ENCODE measurements at places on chromosomes 3 and 15. TPM values are rescaled to one million over a fixed set of nuclear protein-coding genes. Genes with fewer than 3 reads are reported as not detected.
A peak's percentile ranks its signal among the peaks of the same experiment; 100 is the strongest.

- DNase-seq = no peak
These were observed 66.5 kb upstream of the PLXND1 start for GRCh38 chr3:129673012-129673411.

DNA sequence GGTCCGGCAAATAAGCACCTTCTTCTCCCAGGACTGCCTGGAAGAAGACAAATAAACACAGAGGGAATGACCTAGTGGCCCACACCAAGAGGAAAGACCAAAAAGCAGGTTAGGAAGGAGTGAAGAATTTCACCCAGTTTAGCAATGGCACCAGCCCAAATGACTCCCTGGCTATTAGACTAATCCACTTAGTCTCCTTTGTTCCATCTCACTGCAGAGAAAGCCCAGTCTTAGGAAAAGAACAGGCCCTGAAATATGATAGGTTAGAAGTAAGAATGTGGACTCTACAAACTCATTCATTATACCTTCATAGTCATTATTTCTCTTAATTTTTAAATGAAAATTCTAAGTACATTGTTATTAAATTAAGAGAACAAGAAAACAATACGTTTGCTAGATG is 23.2 kb downstream of the SERPINI2 start:
- DNase-seq = no peak

DNA sequence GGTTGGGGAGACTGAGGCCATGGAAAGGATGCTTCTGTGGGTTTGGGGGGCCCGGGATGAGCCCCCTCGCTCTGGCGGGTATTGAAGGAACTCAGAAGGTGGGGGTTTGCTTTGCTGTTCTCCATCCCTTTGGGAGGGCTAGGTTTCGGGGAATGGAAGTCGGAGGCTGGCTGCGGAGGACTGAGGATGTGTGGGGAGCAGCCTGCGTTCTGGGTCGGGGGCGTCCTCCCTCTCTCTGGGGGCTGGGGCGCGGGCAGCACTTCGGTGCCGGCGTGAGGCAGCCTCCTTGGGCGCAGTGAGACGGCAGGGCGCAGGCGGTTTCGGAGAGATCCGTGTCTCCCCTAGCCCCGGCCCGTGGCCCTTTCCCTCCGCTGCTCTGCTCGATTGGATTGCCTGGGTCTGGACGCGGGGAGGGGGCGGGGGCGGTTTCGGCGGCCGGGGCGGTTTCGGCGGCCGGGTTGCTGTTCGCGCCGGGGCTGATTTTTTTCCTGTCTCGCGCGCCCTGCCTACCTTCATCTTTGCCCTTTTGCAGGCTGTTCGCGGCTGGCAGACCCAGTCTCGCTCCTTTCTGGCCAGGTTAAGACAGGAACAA is 1.4 kb downstream of the PTPRG start:
- DNase-seq = peak; percentile 68

DNA sequence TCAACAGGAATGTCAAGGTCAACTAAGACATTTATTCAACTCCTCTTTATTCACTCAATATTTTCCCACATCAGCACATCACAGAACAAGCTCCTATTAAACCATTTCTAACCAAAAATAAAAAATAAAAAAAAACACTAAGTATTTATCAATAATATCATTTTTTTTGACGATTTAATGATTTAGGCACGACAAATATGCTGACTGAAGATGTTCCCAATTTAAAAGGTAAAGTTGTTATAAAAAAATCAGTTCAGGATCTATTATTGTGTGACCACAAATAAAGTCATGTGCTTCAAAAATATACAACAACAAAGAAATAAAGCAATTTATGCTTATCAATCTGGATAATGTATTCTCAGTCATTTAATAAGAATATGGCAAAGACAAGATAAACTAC is 16.2 kb downstream of the DPH6 start:
- DNase-seq = no peak

- DNase-seq = no peak
These were observed 41.3 kb downstream of the MYH15 start for GRCh38 chr3:108469126-108469525.

- DNase-seq = no peak
These were observed 174.2 kb downstream of the FEZF2 start for GRCh38 chr3:62199126-62199525.

GRCh38 chr3:194769020-194769643 is 83.4 kb downstream of the FAM43A start:
- peak; percentile 96 for DNase-seq

DNA sequence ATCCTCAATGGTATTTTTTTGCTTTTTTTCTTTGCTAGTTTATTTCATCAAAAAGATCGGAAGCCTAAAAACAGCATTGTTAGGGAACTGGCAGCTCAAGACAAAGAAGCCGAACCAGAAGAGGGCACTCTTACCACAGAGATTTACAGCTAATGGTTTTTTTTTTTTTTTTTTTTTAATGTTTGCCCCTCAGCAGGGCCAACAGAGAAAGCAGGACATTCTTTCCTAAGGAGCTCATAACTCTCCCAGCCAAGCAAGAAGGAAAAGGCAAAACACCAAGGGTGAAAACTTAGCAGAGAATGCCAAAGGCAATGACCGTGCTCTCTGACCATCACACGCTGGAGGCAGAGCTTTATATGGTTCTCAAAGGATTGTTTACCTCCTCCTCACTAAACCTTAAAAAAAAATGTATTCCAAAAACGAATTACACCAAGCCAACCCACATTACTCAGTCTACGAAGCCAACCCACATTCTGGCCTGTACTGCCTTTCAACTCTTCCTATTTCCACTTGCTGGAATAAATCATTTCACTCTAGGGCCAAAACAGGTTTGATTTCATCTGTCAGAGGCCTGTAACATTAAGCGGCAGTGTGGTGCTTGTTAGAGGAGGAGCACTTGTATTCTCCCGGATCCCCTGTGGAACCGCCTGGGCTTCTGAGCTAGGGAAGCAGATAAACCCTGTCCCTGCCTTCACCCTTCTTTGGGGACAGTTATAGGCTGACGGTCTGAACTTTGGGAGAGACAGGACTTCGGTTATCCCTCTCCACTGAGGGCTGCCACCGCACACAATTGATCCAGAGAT is 35.6 kb upstream of the GYG1 start:
- DNase-seq = no peak

- DNase-seq = no peak
These were observed 32.4 kb upstream of the MTMR10 start for GRCh38 chr15:31023841-31024240.

- no peak for DNase-seq
These were observed 88.5 kb downstream of the FBLN2 start for GRCh38 chr3:13637311-13637891.

DNA sequence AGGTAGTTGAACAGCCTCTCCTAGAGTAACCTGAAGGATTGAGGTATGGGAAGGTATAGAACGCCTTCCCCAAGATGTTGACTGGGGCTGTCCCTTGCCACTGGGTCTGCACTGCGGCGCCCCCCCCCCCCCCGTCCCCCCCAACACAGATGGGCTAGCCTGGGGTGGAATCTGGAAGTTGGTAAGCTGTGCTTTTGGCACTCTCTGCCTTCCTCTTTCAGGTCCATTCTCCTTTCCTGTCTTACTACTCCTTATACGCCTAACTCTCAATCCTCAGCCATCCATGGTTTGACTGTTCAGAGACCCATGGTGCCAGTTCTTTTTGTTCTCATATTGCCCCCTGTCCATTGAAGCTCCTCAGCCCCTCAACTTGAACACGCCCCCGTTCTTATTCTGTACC is 42.8 kb downstream of the MAP2K1 start:
- no peak for DNase-seq

DNA sequence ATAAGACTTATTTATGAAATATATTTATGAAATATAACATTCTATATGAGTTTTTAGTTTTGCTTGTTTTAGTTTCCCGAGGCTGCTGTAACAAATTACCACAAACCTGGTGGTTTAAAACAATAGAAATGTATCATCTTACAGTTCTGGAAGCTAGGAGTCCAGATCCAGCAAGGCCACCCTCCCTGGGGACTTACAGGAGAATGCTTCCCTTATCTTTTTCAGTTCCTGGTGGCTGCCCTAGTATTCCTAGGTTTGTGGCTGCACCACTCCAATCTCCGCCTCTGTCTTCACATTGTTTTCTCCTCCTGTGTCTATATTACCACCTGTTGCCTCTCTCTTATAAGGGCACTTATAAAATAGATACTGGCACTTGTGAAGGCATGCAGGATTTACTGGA is 877.8 kb downstream of the TUSC7 start:
- no peak for DNase-seq

- DNase-seq = no peak
These were observed 375.3 kb downstream of the CNTN6 start for GRCh38 chr3:1468145-1468544.

DNA sequence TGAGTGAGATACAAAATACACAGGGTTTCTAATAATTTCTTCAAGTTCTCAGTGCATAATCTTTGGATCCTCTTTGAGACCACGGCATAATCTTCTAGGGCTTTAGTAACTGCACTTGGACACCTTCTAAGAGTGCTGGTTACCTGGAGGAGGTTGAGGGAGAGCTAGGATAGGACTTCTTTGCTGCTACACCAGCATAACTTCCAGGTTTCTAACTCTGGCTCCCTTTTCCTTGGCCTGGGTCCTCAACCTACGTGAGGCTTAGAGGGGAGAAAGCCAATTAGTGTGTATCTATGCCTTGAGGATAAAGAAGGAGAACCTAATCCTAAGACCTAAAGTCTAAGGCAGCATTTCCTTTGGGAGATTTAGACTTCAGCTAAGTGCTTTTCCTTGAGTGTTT is 184.8 kb downstream of the LSAMP start:
- DNase-seq = no peak

GRCh38 chr3:101690972-101691371 is 4.5 kb upstream of the RPL24 start:
- no peak for DNase-seq

- DNase-seq = no peak
These were observed 511.9 kb downstream of the ZIC1 start for GRCh38 chr3:147921051-147921450.

- DNase-seq = no peak
These were observed 56.5 kb upstream of the RASA2 start for GRCh38 chr3:141430316-141430715.

GRCh38 chr15:40053831-40054604 is 15.0 kb upstream of the SRP14 start:
- DNase-seq = no peak

DNA sequence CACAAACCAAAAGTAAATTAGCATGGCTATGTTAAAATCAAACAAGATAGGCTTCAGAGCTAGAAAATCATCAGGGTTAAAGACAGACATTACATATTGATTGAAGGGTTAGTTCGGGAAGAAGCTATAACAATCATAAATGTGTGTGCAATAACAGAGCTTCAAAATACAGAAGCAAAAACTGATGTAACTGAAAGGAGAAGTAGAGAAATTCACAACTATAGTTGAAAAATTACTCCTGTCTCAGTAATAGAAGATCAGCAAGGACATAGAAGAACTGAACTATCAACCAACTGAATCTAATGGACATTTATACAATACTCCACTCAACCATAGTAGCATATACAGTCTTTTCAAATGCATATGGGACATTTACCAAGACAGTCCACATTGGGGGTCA is 59.4 kb downstream of the MCTP2 start:
- DNase-seq = no peak

DNA sequence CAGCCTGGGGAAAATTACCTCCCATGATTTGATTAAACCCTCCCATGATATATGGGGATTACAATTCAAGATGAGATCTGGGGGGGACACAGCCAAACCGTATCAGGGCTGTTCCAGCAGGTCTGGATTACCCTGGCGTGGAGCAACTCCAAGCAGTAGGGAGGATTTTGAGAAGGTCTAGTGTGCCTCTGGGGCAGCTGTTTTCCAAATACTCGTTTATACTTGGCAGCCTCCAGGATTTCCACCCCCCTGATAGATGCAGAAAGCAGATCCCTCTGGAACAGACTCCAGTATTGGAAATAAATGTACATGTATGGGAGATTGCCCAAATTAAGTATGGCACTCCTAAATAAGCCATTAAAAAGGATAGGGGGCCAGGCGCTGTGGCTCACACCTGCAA is 7.7 kb upstream of the IRAK2 start:
- no peak for DNase-seq

GRCh38 chr3:34844323-34844620 is 795.1 kb upstream of the ARPP21 start:
- DNase-seq = no peak

GRCh38 chr3:119582178-119582577 is 2.9 kb downstream of the ADPRH start:
- DNase-seq = no peak

GRCh38 chr3:132034486-132035464 is at the start of gene CPNE4:
TSS of gene CPNE4 (minus strand) at chr3:132035014.
- DNase-seq = peak; percentile 87

DNA sequence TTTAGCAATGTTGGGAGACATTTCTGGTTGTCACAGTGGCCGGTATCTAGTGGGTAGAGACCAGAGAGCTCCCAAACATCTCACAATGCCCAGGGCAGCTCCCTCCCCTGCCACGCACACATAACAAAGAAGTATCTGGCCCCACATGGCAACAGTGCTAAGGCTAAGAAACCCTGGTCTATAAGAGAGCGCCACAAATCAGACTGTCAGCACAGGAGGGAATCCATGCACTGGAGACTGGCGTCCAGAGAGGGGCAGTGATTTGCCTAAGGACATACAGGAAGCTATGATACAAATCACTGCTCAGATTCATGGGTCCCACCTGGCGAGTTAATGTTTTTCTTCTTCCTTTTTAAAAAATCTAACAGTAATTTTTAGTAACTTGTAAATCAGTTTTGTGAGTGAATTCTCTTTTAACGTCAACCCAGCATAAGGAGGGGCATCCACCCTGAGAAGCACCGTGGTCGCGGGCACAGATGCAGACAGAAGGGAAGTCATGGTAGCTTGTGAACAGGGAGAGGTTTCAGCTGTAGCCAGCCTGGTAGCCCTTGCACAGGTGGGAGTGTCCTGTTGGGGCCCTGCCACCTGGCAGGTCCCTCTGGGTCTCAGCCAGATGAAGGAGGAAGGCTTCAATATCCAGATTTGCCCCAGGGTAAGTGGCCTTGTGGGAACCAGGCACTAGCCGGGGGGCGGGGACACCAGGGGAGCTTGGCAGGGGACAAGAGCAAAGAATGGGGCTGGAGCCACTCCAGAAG is 8.7 kb downstream of the ISG20 start:
- no peak for DNase-seq

- DNase-seq = no peak
These were observed 129.9 kb upstream of the HES1 start for GRCh38 chr3:194005930-194006501.

DNA sequence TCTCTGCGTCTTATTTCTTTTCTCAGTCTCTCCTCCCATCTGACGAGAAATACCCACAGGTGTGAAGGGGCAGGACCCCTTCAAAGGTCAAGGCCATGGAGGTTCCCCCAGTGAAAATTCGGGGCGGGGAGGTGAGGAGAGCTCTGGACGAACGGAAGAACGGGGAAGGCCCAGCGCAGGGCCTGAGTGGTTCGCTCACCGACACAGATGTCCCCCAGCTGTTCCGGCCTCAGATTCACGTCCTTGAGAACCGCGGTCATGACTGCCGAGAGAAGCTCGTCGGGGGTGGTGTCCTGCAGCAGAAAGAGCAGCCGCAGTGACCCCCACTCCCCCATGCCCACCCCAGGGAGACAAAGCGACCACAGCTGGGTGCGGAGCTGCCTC is 542 bp downstream of the ACAA1 start:
- peak; percentile 74 for DNase-seq

The OXTR gene
- total RNA-seq = 0.32 TPM

The SEMA3G gene
- 12.3 TPM for total RNA-seq

The TCAIM gene
- total RNA-seq = 32.8 TPM

The PIK3CB gene
- 30.9 TPM for total RNA-seq

The CNTN6 gene
- total RNA-seq = not detected

The BTLA gene
- total RNA-seq = 0.14 TPM

The PAK6 gene
- 10.1 TPM for total RNA-seq

The NEDD4 gene
- total RNA-seq = 9.7 TPM

The ZNF501 gene
- total RNA-seq = 5.4 TPM

The EEFSEC gene
- total RNA-seq = 19.4 TPM

The CX3CR1 gene
- 2.1 TPM for total RNA-seq

All from Right ventricle myocardium inferior (tissue), 1 donor.